ENCODE measurements at places on chromosomes 2 and 18.
A peak's percentile ranks its signal among the peaks of the same experiment; 100 is the strongest.

DNA sequence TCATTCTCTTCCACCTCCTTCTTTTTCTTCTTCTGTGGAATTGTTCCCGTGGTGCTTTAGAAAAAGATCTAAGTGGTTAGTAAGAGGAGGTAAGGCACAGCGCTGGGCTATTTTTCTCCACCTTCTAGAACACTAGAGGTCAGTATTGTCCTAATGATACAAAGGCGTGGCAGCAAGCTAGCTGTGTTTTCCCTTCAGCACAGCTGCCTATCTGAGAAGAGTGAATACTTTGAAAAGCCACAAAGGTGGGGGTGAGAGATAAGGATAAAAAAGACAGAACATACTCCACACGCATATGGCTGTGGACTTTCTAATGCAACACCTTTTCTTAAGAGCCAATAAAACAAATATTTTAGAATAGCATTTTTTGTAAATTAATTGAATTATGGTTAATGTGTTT is 2.1 kb downstream of the CNTNAP5 start:
- H3K4me3 ChIP-seq, result no peak overlapping the region
- no peaks in the 10 kb centered on the region for H3K4me1 ChIP-seq
- no peak overlapping the region for H3K27ac ChIP-seq
- no peak for DNase-seq
- peaks cover 17% of the 10 kb centered on the region for H3K27me3 ChIP-seq

DNA sequence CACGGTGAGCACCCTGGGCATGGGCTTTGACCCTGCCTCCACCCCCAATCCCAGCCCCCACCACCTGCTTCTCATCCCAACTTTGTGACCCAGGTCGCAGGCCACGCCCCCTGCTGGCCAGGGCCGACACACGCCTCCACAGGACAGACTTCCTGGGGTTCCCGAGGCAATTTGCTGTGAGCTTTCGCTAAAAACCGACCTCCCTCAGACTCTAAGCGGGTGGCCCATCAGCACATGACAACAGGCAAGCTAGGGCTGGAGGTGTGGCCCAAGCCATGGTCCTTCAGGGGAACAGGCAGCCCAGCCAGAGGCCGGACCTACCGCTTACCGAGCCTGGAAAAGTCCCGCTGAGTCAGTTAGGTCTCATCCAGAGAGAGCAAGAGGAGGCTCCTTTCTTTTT is 31.9 kb downstream of the C1QL2 start:
- peak; percentile 35 for DNase-seq
- H3K27me3 ChIP-seq, result peaks cover 4% of the 10 kb centered on the region
- H3K27ac ChIP-seq, result no peak overlapping the region
- no peaks in the 10 kb centered on the region for H3K36me3 ChIP-seq
- no peak overlapping the region for H3K4me3 ChIP-seq

GRCh38 chr2:190447766-190448165 is 39.6 kb downstream of the MFSD6 start:
- H3K27ac ChIP-seq, result no peak overlapping the region
- no peaks in the 10 kb centered on the region for H3K27me3 ChIP-seq
- no peak overlapping the region for H3K4me3 ChIP-seq
- peaks cover 3% of the 10 kb centered on the region for H3K4me1 ChIP-seq

DNA sequence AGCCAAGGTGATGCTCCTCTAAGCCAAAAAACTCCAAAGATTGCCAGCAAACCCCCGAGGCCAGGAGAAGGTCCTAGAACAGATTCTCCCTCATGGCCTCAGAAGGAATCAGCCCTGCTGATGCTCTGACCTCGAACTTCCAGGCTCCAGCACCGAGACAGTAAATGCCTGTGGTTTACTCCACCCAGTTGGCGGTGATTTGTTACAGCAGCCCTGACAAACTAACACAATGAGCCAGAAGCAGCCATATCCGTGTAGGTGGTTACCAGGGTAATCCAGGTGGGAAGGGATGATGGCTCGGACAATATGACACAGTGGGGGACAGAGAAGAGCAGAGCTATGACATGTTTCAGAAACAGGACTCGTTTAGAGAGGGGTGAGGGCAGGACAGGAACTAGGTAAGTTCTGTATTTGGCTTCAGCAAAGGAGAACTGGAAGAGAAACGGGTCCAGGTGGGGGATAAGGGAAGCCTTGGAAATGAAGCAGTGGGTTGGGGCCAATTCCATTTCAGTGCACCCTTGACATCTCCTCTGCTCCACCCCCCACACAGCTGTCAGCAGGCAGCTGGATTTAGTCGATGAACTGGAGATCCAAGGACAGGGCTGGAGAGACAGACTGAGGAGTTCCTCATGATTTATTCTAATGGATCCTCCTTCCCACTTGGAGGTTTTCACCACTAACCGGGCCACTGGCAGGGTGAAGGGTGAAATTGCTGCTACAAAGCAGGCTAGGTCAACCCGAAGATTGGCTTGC is 179.7 kb upstream of the SH3BP4 start:
- no peaks in the 10 kb centered on the region for H3K4me1 ChIP-seq
- no peak overlapping the region for H3K27ac ChIP-seq
- no peak overlapping the region for H3K4me3 ChIP-seq
- peaks cover 4% of the 10 kb centered on the region for H3K27me3 ChIP-seq
- DNase-seq, result no peak

DNA sequence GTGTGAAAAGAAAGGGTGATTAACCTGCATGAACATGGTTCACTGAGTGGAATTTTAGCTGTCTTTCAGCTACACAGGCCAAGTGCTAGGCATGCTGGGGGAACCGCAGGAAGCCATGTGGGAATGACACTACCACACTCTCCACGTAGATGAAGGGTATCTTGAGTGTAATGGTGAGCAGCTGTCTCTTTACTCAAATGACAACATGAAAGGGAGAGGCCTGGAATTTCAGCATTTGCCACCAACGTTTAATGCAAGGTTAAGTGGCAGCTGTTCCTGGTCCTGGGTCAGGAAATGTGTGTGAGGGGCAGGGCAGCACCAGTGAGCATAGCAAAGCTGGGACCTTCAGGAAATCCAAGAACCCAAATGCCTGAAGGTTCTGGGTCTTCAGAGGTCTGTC is 588.4 kb downstream of the SLC4A3 start:
- no peaks in the 10 kb centered on the region for H3K4me1 ChIP-seq
- no peak overlapping the region for H3K27ac ChIP-seq
- no peaks in the 10 kb centered on the region for H3K36me3 ChIP-seq
- no peaks in the 10 kb centered on the region for H3K27me3 ChIP-seq

DNA sequence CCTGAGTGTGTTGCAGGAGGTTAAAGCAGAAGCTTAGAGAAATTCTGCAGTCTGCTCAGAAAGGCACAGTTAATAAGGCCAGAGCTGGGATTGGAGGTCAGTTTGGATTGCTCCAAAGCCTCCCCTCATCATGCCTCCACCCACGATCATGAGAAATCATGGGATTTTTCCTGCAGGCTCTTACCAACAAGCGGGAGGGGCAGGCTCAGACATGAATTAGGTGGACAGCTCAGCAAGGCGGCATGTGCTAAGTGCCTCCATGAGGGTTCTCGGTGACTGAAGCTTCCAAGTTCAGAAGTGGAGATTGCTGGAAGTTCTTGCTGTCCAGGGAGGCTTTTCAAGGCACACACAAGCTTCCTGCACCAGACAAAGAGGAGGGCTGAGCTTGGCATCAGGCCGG is 163.8 kb downstream of the SETBP1 start:
- no peak for DNase-seq
- H3K36me3 ChIP-seq, result no peaks in the 10 kb centered on the region
- peaks cover under 1% of the 10 kb centered on the region for H3K4me1 ChIP-seq
- H3K27me3 ChIP-seq, result no peaks in the 10 kb centered on the region

DNA sequence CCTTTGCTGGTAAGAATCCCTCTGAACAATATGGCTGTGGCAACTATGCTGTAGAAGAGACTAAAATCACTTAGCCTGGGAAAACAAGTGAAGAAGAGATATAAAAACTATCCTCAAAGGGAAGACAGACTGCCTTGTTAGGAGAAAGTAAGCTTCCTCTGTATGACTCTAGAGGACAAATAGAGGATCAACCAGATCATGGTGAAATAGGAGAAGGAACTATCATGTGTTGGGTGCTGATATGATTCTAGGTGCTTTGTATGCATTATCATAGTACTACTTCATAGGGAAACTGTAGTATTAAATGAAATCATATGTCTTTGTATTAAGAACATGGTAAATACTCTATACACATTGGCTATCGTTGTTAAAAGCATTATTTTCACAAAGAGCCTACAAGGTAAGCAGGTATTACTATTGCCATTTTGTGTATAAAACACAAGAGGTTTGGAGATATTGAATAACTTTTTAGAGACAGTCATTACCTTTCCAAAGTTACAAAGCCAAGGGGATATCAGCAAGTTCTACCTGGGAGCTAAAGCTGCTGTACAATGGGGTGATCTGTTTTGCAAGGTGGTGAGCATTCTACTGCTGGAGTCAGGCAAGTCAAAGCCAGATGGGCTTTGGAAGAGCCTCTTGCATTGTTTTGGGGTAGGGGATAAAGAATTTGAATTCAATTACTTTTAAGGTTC is 402.6 kb downstream of the ALK start:
- no peaks in the 10 kb centered on the region for H3K4me1 ChIP-seq
- no peak overlapping the region for H3K4me3 ChIP-seq
- H3K27ac ChIP-seq, result no peak overlapping the region
- H3K36me3 ChIP-seq, result no peaks in the 10 kb centered on the region
- no peaks in the 10 kb centered on the region for H3K27me3 ChIP-seq

DNA sequence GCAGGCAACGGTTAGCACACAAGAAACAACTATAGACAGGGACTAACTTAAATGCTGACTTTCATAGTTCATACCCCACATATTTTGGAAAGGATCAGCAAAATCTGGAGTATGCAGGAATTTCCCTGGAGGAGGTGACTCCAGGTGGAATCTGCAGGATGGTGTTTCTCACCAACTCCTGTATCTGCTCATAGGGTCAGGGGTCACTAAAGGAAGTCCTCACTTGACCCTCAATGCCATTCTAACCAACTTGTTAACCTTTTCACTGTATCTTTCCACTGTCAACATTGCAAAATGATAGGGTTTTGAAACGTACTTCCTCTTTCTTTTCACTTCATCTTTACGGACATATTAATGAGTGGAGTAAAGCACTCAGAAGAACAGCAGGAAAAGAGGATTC is 207.0 kb upstream of the CXCR4 start:
- no peak overlapping the region for H3K4me3 ChIP-seq
- no peaks in the 10 kb centered on the region for H3K36me3 ChIP-seq
- no peak overlapping the region for H3K27ac ChIP-seq

All from CD4-positive, alpha-beta T cell (primary cell).